ENCODE measurements at places on chromosomes 11 and 22. TPM values are rescaled to one million over a fixed set of nuclear protein-coding genes. Genes with fewer than 3 reads are reported as not detected.

- no peak for DNase-seq
These were observed 63.4 kb downstream of the GRAMD1B start for GRCh38 chr11:123493349-123494063.

- peak; percentile 45 for DNase-seq
These were observed 3.4 kb downstream of the CCDC89 start for GRCh38 chr11:85682330-85683305.

- no peak for DNase-seq
These were observed 219.7 kb downstream of the CNTN5 start for GRCh38 chr11:99240192-99241030.

DNA sequence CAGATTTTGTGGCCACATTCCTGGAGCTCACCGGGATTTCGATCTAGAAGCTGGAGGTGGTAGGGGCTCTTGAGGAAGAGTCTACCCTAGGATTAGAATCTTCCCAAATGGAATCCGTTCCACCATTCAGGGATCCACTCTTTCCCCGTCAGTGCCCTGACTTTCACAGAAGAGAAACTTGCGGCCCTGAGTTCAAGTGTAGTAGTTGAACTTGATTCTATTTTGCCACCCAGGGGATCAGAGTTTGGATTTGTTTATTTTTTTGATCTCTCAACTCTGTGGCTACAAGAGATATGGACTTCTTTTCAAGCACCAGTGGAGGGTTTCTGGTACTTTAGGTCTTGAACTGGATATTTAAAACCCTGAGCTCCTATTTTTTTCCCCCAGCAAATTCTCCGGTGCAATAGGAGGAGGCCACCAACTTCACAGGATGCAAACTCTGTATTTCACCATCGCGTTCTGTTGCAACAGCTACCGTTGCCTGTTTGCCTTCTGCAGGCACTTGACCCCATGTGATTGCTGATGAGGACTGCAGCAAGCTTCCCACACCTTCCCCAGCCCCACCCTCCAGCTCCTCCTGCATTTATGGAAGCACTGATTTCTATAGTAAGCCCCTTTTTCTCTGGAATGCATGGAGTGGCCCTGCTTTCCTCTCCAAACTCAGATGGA is 14.8 kb upstream of the MRGPRF start:
- no peak for DNase-seq

- no peak for DNase-seq
These were observed 35.1 kb downstream of the CAPN1 start for GRCh38 chr11:65216830-65217229.

- peak; percentile 77 for DNase-seq
These were observed 396 bp downstream of the OSBP start for GRCh38 chr11:59615120-59615636.

GRCh38 chr11:134034496-134035381 is 34.1 kb upstream of the JAM3 start:
- no peak for DNase-seq

DNA sequence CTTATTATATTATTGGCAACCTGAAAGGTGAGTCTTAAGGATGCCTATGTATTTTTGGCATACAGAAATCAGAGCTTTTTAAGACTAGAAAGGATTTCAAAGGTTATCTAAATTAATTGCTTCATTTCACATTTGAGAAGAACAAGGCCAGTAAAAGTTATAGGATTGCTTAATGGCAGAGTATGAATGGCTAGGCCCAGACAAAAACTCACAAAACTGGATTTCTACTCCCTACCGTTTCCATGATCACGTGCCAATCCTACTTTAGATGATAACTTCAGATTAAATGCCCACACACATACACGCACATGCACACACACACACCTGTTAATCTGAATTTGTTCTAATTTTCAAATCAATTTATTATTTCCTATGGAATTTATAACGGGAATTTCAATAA is 1.8 kb upstream of the PDE3B start:
- peak; percentile 59 for DNase-seq

DNA sequence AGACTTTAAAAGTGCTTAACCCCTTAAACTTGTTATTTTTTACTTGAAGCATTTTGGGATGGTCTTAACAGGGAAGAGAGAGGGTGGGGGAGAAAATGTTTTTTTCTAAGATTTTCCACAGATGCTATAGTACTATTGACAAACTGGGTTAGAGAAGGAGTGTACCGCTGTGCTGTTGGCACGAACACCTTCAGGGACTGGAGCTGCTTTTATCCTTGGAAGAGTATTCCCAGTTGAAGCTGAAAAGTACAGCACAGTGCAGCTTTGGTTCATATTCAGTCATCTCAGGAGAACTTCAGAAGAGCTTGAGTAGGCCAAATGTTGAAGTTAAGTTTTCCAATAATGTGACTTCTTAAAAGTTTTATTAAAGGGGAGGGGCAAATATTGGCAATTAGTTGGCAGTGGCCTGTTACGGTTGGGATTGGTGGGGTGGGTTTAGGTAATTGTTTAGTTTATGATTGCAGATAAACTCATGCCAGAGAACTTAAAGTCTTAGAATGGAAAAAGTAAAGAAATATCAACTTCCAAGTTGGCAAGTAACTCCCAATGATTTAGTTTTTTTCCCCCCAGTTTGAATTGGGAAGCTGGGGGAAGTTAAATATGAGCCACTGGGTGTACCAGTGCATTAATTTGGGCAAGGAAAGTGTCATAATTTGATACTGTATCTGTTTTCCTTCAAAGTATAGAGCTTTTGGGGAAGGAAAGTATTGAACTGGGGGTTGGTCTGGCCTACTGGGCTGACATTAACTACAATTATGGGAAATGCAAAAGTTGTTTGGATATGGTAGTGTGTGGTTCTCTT is 2.8 kb downstream of the MALAT1 start:
- DNase-seq: peak; percentile 83

DNA sequence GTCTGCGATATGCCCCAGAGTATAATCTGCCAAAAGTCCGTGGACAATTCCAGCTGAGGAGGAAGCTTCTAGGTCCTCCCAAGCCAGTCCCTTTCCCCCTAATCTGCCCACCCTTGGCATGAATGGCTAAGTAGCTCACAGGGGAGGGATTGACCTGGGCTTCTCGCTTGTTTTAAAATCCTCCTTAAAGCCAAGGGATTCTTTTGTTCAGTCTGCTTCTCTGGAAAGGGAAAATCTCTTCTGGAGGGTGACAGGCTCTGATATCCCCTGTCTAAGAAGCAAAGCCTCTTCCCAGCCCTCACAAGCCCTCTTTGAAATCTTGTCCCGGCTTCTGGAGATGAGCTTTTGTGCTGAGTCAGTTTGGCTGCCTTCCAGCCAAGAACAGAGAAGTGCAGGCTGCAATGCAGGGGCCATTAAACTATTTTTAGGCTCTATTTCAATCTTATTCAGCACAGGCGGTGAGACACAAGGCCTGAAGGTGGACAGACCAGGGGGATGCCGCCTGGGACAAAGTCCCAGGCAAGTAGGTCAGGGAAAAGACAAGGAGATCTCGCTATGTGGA is 23.9 kb downstream of the NEFH start:
- DNase-seq: no peak

GRCh38 chr11:43931717-43932039 is 10.8 kb upstream of the C11orf96 start:
- no peak for DNase-seq

- DNase-seq: no peak
These were observed 25.1 kb upstream of the RASL10A start for GRCh38 chr22:29340566-29340965.

- DNase-seq: no peak
These were observed 4.1 kb downstream of the MMP20 start for GRCh38 chr11:102620818-102621561.

DNA sequence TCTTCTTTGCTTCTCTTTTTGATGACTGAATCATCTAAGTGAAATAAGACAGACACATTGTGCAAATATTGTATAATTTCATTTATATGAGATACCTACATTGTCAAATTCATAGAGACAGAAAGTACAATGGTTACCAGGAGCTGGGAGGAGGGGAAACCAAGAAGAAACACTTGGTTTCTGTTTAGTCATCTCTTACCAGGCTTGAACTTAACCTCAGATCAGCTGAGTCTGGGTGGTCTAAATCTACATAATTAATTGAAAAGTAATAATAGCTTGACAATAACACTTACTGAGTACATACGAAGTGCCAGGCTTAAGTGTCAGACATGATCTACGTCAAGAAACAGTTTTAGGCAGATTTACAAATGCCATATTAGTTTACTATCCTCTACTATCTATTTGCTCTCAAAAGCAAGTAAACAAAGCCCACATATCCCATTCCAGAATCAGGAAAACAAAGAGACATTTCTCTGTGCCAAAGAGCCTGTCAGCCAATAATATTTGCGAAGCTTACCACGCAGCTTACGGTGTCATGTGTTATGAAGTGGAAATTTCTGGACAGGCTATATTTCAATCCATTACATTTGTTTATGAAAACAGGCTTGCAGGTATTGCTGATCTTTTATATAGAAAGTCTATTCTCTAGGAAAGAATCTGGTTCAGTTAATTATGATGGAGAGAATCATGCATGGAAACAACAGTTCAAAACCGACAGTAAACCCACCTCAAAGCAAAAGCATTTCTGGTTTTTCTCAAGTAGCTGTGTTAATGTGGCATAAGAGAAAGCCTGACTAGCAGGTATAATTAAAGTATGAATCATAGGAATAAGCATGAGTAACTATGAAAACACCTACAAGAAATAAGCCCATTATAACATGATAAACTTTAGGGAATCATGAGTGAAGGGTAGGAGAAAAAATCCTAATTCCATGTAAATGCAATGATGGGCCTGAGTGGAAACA is 2.7 kb upstream of the ARHGAP42 start:
- no peak for DNase-seq

DNA sequence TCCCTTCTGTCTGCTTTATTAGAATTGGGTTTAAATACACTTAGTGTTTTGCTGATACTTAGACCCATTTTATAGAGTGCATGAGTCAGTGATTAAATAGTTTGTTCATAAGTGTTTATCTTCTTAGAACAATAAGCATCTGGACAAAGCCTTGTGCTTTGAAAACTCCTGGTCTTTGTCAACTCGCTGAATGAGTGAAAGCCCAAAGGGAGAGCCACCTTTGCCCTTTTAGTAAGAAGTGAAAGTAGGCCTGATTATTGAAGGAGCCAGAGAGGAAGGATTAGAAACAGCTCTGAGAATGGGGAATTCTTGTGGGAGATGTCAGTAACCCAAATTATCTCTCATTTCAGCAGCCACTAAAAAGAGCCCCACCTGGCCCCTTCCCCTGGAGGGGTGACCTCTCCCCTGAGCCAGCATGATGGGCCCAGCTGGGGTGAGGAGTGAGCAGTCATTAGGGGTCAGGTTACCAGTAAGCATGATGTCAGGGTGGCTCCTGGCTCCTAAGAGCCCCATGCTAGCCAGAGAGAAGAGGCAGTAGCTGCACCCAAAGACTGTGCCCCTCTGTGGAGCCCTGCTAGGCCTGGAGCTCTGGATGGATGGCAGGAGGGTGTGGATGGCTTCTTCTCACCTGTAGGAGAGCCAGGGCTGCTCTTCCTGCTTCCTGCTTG is 125.1 kb upstream of the E2F8 start:
- no peak for DNase-seq

DRD2 gene
- total RNA-seq: 1.2 TPM

CHRDL2 gene
- total RNA-seq: not detected

APOC3 gene
- not detected for total RNA-seq

MUC6 gene
- 0.08 TPM for total RNA-seq

CD3E gene
- total RNA-seq: not detected

GUCY1A2 gene
- not detected for total RNA-seq

LRRN4CL gene
- 0.50 TPM for total RNA-seq

SERPIND1 gene
- total RNA-seq: not detected
